ENCODE measurements at places on chromosomes 7 and 10.
A peak's percentile ranks its signal among the peaks of the same experiment; 100 is the strongest.

GRCh38 chr10:2761311-2761710 is 306.0 kb upstream of the PFKP start:
- no peak for DNase-seq

DNA sequence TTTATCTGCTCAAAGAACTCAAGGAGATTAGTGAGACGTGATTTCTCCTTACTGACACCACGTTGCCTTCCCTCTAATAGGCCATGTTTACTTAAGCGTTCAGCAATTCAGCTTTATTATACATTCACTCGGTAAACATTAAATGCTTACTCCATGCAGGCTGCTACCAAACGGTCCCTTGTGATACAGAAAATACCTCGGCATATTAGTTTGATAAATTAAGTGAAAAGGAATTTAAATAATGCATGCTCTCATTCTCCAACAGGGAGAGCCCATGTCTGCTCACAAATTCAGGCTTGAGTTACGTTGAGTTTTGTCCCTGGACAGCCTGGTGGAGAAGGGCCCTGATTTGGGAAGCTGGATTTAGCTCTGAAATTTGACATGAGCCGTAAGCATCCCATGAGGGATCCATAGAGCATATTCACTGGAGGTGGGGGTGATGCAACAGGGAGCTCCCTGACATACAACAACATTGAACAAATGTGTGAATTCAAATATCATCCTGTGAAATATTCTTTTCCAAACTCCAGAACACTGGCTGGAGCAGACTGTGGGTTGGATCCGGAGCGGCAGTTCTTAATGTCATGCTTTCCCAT is 86.3 kb downstream of the TBXAS1 start:
- no peak for DNase-seq

DNA sequence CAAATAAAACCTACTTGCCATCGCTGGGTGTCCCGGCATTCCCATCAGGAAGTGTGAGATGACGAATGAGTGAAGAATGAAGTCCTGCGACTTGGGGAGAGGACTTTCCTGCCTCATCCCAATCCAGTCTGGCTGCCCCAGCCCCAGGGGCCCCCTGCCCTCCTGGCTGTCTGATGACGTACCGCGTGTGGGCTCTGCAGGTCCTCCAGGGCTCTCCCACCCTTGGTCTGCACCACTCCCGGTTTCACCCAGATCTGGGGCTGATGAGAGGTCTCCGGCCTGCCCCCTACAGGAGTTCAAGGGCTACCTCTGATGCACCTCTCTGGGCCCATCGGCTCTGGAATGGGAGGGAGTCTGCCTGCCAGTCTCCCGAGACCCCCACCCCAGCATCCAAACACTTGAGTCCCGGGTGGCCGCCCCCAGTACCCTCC is 9.8 kb downstream of the ATP6V1F start:
- no peak for DNase-seq

- DNase-seq, result no peak
Observed at GRCh38 chr7:16301291-16301690, 120.0 kb downstream of the CRPPA start.

- DNase-seq, result no peak
Observed at GRCh38 chr10:118047880-118048279, 1.1 kb upstream of the RAB11FIP2 start.

DNA sequence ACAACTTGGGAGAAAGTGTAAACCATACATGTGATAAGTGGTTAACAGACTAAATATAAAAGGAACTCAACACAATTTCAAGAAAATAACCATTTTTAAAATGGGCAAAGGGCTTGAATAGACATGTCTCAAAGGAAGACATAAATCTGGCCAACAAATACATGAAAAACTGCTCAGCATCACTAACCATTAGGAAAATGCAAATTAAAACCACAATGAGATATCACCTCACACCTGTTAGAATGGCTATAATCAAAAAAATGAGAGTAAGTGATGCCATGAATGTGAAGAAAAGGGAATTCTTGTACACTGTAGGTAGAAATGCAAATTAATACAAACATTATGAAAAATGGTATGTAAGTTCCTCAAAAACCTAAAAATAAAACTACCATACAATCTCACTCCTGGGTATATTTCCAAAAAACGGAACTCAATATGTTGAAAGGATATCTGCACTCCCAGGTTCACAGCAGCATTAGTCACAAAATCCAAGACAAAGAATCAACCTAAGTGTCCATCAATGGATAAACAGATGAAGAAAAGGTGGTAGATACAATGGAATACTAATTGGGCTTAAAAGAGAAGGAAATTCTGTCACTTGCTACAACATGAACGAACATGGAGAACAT is 5.6 kb downstream of the SNX13 start:
- no peak for DNase-seq

DNA sequence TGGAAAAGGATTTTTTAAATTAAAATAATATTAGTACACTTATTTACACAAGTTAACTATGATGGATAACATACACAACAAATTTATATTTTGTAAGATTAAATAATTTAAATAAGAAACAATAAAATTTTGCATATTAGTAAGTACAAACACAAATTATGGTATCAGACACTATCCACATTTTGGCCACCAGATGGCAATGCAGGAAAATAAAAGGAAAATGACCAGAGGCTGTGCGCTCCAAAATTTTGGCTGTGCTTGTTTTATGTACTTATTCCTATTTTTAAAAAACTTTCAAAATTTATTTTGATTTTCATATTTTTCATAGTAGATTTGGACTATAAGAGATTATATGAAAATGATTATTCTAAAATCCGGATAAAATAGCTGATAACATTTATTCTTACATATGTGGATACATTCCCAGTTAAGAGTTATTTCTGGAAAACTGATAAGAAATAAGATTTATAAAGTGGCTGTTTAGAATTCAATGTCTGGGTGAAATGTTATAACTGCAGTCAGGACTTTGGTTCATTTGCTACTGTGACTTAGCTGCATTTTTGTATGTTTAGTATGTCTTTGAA is 274.7 kb upstream of the HGF start:
- no peak for DNase-seq

DNA sequence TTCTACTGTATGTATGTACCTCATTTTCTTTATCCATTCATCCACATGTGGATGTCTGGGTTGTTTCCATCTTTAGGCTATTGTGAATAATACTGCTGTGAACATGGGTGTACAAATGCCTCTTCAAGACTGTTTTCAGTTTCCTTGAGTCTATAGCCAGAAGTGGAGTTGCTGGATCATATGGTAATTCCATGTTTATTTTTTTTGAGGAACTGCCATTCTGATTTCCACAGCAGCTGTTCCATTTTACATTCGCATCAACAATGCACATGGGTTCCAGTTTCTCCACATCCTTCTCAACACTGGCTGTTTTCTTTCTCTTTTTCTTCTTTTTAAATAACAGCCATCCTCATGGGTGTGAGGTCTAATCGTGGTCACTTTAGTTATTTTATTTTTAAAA is 69.9 kb upstream of the CTBP2 start:
- no peak for DNase-seq

- DNase-seq, result no peak
Observed at GRCh38 chr10:69797959-69798358, 3.7 kb upstream of the COL13A1 start.

- no peak for DNase-seq
Observed at GRCh38 chr7:82212466-82212865, 231.1 kb downstream of the CACNA2D1 start.

DNA sequence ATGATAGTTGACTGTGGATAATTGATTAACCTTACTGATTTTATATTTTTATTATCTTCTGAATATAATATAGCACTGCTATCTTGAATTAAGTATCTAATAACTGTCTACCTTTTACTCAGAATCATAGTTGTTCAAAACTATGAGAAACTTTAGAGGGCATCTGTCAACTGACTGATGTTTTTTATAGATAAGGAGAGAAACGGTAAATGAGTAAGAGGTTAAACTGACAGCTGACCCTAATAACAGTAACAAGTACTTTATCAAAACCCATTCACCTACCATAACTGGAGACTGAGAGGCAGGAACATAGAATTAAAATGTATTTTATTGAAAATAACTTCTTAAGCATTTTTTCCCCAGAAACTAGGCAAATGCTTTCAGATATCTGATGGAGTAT is 62.2 kb downstream of the CYP51A1 start:
- no peak for DNase-seq

DNA sequence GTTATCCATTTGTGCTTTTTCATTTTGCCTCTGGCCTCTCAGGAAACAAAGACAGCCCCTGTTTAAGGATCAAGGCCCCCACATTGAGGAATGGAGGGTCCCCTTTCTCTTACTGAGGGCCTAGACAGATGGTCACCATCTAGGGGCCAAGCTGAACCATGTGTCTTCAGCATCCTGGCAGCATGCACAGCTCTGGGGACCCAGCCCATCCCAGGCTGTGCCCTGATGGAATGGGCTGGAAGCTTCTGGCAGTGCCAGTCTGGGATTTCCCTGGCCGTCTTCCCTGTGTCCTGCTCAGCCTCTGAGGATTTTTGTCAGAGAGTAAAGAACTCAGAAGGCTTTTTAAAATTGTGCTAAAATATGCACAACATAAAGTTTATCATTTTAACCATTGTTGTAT is 116.8 kb downstream of the ITIH5 start:
- no peak for DNase-seq

GRCh38 chr7:141533149-141533949 is 17.9 kb upstream of the AGK start:
- DNase-seq, result peak; percentile 69

DNA sequence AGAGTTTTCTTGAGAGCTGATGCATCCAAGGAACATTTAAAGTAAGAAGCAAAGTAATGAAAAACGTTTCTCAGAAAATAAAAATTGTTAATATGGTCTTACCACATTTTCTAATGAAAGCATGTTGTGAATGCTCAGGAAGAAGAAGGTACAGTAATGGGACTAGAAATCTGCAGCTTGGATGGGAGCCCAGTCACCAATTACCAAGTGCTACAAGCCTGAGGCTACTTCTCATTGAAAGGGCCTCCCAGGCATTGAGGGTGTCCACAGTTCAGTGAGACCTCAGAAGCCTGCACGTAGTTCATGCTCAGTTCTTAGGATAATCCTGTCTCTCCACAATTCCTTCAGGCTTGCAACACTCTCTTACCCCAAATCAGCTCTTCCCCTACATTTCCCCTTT is 17.6 kb downstream of the PTN start:
- no peak for DNase-seq

GRCh38 chr10:323651-324293 is 188.5 kb downstream of the ZMYND11 start:
- peak; percentile 92 for DNase-seq

DNA sequence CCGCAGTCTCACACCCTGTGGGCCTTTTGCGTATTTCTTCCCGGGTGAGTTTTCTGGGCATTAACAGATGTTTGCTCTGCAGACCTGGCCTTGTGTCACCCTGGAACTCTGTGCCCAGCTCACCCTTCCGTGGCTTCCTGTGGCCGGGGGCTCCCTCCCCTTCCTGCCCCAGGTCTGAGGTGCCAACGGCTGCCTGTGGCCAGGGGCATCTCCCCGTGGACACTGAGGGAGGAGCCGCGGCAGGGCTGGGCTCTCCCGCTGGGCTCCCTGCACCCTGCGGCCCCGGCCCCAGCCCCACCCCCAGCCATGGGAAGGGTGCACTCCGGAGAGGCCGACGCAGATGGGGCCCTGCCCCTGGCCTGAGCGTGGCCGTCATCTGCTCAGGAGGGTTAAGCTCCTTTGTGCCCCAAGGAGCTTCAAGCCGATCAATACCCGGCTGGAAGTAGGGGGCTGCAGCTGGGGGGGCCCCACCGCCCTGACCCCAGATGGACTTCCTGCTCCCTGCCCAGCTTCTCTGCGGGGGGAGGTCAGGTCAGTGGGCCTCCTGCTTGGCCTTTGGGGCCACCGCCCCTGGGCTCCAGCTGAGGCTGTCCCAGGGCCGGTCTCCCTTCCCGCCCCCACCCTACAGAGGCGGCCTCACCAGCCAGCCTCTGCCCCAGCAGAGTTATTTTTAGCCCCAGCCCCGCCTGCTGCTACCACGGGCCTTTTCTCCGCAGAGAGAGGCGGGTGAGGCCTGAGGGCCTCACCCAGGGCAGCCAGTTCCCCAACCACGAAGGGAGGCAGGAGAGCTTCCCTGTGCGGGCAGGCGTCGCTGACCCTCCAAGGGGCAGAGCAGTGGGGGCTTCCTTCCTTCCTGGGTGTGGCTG is 24.2 kb downstream of the PWWP2B start:
- no peak for DNase-seq

GRCh38 chr7:27953361-27953760 is 213.4 kb downstream of the TAX1BP1 start:
- no peak for DNase-seq

DNA sequence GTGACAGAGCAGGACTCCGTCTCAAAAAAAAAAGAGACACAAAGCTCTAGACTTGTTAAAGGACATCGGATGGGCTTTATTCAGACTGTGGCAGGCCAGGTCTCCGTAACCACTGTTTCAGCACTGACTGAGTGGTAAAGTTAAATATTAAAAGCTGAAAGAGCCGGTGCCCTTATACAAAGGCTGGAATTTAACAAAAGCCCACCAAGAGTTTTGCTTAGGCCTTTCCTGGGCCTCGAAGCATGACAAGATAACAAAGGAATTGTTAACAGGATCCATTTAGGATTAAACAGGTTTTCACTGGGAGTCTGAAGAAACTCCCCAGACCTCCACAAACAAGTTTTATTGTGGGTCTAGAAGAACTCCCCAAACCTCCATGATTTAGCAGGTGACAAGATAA is 727.8 kb downstream of the TYW1 start:
- DNase-seq, result no peak

DNA sequence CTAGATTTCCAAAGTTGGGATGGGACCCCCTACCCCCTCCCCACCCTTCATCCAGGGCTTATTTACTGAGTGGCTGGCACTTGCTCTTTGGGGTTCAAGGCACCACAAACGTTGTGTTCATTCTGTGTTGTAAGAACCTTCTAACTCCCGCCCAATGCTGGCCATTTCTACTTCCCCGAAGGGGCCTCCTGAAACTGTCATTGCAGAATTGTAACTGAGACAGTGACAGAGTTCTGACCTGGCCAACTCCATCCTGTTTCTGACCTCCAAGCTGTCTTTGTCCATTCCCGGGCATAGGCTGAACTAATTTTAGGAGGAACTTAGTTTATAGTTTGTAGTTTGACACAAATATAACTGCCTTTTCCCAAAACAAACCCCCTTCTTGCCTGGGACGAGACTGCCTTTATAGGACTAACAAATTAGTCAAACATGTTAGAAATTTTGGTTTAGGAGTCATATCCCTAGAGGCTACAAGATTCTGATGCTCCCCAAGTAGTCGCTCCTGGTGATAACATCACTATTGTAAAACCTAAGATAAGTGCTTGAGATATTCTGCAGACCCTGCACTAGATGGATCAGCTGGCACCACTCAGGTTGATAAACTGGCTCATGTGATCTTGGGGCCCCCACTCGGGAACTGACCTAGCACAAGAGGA is 34.8 kb upstream of the ZMIZ2 start:
- no peak for DNase-seq

- DNase-seq, result no peak
Observed at GRCh38 chr7:151818674-151819519, 58.0 kb downstream of the PRKAG2 start.

DNA sequence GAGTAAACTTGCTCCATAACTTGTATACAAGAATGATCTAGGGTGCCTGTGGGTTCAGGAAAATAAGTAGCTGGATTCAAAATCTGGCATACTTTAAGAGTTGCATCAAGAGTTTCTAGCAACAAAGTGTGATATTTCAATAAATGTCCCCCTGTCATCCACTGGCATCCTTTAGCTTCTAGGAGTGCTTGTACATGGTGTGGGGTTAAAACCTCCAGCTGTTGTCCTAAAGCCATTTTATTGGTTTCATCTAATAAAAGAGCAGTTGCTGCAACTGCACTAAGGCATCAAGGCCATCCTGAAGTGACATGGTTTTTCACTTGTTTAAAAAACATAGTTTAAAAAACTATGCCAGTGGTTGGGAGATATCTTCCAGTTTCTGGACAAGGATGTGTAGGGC is 148.4 kb downstream of the INHBA start:
- DNase-seq, result no peak

GRCh38 chr7:29500719-29501118 is 62.9 kb upstream of the PRR15 start:
- no peak for DNase-seq
